ENCODE measurements at places on chromosomes 5 and 9.

DNA sequence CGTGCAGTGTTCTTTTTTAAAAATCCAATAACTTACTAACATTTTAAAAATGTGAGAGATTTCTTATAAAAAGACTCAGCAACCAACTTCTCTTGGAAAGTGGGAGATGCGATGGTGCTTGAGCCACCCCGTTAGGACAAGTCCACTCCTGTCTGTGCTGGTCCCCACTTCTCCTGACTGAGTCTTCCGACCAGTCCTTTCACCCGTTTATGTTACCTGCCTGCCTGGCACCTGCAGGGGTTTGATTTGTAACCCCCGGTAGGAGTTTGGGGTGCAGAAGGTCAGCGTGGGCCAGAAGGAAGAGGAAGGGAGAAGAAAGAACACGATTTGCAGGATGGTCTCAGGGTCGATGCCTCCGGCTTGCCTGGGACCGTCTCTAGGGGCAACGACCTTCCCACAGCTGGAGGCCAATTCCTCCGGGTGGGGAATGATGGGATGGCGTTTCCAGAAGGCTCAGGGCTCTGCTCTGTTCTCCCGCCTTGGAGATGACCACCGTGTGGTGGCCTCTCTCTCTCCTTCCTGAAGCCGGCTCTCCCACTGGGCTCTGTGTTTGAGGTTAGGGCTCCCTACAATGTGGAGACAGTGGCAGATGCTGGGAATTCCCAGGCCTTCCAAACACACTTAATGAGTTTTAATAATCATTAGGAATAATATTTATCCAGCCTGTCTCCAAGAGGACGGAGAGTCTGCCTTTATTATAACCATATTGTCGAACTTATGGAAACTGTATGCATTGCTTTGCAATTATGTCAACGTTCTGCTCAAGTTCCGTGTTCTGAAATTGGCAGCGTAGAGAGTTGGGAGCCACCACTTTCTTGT, 14.8 kb downstream of the COL27A1 start:
- no peak for DNase-seq

DNA sequence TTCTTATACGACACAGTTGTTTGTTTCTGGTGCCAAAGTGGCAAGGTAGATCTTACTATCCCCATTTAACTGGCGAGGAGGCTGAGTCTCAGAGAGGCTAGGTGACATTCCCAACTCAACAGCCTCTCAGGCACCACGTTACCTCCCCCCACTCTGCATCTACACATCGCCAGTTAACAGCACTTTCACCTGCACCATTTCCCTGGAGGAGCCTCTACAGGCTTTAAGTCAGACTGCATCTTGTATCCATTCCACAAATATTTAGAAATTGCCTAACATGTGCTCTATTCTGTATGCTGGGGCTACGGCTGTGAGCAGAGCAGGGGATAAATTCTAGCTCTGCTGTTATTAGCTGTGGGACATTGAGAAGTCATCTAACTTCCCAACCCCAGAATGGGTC, 168.6 kb downstream of the INSYN2B start:
- no peak for DNase-seq

DNA sequence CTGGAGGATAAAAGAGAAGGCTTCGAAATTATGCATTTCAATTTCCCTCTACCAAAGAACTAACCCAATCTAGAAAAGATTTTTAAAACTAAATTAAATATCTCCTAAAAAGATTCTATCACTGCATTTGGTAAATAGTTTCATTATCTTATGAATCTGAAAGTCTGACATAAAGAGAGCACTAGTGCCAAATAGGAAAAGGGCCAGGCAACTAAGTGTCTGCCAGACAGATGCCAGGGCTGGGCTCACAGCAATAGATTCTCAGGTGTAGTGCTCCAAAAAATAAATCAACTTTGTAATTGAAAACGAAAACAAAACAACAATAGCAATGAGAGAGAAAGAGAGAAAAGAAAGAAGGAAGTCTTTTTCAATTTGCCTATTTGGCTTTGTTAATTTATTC, 157.7 kb upstream of the GNA14 start:
- no peak for DNase-seq

- DNase-seq: no peak
Observed at GRCh38 chr9:128382261-128382660, 11.1 kb downstream of the URM1 start.

DNA sequence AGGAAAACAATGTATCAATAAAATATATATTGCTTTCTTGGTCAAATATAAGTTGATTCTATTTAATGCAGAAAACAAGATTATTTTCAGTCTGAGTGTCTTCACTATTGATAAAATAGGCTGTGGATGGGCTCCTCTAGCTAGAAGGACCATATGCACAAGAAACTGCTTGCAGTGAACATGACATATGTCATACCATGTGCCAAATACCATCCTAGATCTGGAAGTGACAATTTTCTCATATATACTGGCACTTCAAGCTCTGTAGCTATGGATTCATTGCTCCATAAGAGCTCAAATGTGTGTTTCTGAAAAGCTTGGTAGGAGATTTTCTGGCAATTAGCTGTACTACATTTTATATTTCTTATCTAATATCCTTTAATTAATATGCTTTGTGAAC, 95.6 kb upstream of the CDH6 start:
- DNase-seq: no peak

DNA sequence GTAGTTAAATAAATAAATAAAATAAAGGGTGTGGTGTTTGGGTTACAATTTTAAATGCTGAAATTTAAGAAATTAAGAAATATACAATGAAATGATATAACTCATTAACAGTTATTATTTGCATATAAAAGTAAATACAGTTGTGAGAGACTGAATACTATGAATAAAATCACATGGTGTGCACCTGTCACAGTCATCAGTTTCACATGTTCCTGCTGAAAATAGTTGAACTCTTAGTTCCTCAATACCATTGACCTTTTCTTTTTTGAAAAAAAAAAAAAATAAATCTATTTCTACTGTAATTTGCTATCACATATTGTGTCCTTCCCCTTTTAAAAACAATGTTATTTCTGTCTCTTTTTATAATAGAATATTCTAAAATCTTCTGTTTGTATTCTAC, 130.9 kb upstream of the CHD1 start:
- DNase-seq: no peak

DNA sequence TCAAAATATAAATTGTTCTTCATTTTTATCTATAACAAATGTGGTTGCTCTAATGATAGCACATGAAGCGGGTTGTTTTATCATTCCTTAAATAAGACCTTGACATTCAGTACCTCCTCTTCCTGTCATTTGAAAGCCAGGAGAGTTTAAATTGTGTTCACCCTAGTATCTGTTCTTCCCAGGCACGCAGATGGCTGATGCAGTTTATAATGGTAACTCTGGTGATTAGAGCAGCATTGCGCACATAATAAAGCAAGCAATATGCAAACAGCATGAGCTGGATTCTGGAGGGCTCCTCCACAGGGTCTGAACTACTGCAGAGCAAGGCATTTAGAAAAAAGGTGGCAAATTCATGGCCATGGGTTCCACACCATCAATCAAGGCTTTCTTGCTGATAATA, 307.8 kb downstream of the ENC1 start:
- DNase-seq: no peak

GRCh38 chr9:124355039-124355940, 60.0 kb downstream of the PSMB7 start:
- no peak for DNase-seq

DNA sequence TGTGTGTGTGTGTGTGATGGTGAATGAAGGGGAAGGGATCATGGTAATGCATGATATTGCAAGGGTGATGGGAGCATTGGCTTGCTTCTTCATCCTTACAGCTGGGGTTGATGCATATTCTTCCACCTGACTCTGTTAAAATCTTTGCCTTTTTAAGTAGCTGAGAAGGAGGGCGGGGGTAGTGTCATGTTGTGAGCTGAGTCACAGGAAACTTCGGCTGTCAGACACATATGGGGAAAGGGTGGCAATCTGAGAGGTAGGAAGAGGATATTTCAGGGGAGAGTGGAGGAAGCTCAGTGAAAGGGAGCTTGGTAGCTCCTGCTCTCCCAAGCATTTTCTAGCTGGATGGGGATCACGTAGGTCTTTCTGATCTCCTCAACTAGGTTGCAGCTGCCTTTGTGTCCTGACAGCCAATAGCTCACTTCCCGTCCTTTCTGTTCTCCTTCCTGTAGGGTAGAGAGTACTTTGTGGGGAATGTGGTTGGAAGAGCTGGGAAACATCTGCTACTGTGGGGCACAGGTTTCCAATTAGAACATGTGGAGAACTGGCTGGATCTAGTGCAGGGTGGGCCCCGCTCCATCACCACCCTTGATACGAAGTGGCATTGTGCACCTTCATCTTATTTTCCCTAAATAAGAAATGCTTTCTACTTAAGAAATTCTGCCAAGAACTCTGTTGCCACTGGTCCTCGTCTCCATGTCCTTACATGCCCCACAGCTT, 18.1 kb upstream of the CLK4 start:
- no peak for DNase-seq

- no peak for DNase-seq
Observed at GRCh38 chr5:151083081-151083676, 2.3 kb upstream of the TNIP1 start.

DNA sequence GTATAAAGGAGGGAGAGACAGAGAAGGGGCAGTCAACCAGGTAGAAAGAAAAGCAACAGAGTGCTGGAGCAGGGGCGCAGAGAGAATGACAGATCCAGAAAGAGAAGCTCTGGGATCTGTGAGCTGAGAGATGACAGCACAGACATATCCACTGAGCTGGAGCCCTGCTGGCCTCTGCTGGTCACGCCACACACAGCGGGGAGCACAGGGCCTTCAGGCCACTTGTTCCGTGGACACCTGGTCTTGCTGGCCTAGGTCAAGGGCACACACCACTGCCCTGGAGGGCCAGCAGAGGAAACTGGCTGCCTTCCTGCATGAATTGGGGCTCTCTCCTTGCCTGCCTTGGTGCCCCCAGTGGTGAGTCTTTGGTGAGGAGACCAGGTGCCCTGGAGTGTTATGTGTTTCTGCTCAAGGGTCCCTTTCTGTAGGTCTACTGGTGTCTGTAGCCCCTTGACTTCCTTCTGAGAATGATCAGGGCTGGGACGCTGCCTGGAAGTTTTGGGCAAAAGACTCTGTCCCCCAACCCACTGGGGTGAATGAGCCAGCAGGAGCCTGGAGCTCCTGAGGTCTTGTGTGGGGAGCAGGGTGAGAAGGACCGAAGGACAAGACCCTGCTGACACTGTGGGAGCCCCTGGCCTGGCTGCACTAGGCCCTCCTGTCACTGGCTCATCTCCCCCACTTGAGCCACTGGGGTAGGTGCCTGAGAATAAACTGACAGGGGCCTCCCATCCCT, 59.2 kb upstream of the ADAMTS2 start:
- DNase-seq: no peak

- no peak for DNase-seq
Observed at GRCh38 chr5:142179776-142180387, 71.3 kb downstream of the NDFIP1 start.

GRCh38 chr9:69385581-69386033, 60.6 kb downstream of the ENTREP1 start:
- no peak for DNase-seq

DNA sequence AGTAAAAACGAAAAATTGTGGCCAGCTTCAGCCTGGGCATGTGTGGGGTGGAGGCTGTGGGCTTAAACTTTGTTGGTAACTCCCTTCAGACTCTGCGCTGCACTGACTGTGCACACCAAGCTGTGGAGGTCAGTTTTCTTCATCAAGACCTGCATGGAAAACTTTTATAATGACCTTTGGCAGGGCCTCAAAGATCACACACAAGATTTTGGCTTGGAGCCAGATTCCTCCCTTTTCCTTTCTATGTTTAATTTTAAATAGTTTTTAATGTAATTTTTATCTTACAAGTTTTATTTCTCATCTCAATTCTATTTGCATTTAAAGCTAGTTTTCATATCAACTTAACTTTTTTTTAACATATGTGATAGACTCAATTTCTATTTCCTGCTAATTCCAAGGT, 1211.1 kb upstream of the CDH18 start:
- no peak for DNase-seq

DNA sequence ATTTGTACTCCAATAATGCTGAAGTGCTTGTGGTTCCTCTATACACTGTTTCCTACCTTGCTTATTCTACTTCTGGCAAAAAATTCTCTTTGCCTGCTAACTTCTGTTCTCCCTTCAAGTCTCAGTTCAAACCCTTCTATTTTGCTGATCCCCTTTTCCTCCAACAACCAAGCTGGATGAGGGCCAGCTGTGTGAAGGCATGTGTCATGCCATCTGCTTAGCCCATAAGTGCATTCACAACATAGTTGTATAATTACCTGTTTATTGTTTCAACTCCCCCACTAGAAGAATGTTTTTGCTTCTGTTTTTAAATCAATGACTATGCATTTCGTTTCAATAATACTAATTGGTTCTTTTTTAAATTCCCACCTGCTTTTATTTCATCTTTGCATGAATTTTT, 1951.4 kb upstream of the WWC1 start:
- no peak for DNase-seq

GRCh38 chr5:10355071-10355889, 1.8 kb downstream of the MARCHF6 start:
- DNase-seq: no peak

DNA sequence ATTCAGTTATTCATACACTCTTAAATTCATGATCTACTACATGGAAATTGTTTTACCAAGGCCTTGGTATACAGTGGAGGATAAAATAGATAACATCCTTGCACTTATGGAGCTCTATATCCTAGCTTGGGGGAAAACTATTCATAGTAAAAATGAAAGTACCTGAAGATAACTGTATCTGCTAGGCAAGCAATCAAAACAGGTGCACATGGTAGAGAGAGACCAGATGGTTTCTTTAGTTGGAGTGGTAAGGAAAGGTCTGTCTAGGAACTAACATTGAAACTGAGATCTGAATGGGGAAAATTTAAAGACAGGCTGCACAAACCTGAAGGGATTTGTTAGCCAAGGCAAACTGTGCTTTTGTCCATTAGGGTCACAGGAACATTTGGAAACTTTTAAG, 11.1 kb upstream of the SLCO4C1 start:
- no peak for DNase-seq

- DNase-seq: no peak
Observed at GRCh38 chr9:32839013-32839885, 55.9 kb downstream of the TMEM215 start.

DNA sequence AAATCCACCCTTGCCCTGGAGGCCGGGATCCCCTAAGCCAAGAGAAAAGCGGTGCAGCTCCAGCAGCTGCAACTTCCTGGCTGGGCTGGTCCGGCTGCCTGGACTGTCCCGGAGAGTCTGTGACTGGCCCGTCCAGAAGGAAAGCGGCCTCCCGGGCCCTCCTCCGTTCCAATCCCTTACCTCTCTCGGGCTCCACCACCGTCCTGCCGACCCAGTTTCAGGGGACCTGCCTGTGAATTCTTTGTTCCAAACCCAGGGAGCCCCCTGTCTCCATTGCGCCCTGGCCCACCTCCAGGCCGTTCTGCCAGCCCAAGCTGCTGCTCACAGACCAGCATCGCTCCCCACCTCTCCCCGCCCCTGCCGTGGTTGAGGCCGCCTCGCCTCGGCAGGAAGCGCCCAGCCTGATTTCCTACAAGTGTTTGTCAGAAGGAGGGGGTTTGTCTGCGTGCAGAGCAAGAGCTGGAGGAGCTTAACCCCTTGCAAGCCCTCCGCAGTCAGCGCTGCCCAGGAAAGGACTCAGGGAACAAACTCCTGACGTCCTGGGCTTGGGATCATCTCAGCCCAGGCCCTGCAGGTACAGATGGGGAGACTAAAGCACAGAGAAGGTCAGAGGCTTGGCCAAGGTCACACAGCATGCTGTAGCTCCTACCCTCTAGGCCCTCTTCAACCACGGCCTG, at the start of gene AKNA:
Gene AKNA, minus strand, starts transcription at position 303 of the 677 bp plus-strand sequence. CDS start 6,649 bp downstream, outside the sequence.
- peak; percentile 69 for DNase-seq
